NCI-H1930 (cell line): ENCODE measurements at places on chromosomes 4 and X.

- no peak for DNase-seq
Observed at GRCh38 chr4:25702848-25703247, 47.2 kb downstream of the SLC34A2 start.

DNA sequence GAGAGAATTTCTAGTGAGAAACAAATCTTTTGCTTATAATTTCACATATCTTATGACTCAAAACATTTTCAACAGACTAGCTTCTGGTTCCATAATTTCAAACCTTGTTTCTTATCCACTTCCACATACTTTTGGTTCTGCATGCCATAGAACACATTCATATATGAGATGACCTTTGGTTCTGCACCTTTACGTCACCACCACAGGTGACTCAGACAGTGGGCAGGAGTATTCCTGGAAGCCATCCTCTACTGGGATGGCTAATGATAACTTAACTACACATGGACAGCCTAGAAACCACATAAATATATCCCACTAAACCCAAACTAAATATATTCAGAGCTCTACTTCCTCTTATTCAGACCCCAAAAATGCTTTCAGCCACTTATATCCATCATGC, 133.3 kb downstream of the DCK start:
- no peak for DNase-seq

GRCh38 chr4:26227601-26228229, 93.1 kb upstream of the RBPJ start:
- DNase-seq = no peak

GRCh38 chr4:8218371-8219031, 19.4 kb downstream of the SH3TC1 start:
- DNase-seq = no peak
